Calu3 (cell line): ENCODE measurements at places on chromosomes 1 and 21. TPM values are rescaled to one million over a fixed set of nuclear protein-coding genes. Genes with fewer than 3 reads are reported as not detected.

GRCh38 chr1:43776043-43776761, 68.9 kb downstream of the ST3GAL3 start:
- no peak for DNase-seq

Gene PROK1
- total RNA-seq, result not detected in 2 replicates

DNA sequence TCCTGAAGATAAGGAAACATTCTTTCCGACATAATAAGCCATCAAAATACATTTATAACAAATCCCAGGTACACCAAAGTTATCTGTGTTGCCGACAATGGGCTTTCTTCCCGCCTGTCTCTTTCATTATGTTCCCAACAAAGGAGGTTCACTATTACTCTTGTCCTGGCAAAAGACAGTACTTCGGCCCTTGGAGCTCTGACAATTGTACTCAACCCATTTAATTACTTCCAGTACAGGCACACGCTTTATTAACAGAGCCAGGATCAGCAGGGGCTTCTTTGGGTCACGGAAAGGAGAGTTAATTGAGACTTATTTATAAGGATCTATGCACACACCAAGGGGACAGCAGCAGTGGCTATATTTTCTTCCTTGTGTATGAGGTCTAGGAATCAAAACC, 46.6 kb upstream of the DUSP10 start:
- no peak for DNase-seq

DNA sequence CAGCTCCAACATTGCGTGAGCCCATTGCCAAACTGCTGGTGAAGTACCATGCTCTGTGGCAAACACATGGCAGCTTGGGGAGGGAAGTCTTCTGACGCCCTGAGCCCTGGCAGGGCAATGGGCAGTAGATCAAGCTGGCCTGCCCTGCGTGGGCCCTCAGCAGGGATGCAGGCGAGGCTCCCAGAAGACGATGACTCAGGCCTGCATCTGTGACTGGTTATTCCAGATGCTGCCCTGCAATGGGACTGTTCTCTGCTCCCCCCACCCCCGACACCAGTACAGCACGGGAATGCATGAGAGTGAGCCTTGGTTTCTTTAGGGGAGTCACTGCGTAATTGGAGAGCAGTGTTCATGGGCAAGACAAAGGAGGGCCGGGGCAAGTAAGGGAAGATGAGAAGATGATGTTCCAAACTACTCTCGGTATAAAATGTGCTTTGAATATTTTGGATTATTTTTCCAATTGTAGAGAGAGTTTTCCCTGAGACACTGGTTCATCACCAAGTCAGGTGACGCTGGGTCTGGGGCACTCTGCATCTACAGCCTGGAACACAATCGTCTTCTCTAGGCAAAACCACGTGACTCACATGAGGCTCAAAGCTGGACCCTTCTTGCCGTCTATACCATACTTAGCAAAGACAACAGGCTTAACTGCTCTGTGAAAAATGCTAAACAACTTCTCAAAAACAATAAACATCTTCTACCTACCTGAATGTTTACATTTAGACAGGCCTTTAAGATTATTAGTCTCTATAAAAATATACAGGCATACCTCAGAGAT, 9.0 kb upstream of the C1orf198 start:
- DNase-seq, result no peak

DNA sequence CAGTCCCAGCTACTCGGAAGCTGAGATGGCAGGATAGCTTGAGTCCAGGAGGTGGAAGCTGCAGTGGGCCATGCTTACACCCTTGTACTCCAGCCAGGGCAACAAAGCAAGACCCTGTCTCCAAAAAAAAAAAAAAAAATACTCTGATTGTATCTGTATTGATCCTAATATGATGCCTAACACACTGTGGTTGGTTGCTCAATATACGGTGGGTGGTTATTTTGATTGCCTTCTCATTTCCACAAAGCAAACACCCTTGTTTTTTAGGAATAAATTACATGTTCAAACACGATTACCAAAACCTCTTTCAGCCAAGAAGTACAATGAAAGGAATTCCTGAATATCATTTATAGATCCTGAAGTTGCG, 3.4 kb downstream of the EGLN1 start:
- no peak for DNase-seq

DNA sequence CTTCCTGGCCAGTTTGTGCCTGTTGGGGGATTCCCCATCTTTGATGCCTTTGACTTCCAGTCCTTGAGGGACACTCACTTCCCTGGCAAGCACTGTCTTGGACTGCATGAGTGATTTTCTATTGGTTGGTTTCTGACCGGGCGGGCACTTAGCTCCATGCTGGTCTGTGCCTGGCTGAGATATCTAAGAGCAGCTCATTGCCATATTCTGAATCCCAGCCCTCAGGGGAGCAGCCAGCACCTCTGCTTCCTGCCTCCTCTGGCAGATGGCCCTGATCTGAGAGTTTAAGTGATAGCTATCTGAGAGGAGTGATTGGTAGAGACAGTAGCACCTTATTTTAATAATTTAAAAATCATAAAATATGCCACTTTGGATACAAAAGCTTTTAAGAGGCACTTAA, 52.5 kb downstream of the DISC1 start:
- DNase-seq, result no peak

Gene COPA
- 195 and 208 TPM in 2 replicates for total RNA-seq

GRCh38 chr1:219340796-219341195, 167.1 kb downstream of the LYPLAL1 start:
- DNase-seq, result no peak

DNA sequence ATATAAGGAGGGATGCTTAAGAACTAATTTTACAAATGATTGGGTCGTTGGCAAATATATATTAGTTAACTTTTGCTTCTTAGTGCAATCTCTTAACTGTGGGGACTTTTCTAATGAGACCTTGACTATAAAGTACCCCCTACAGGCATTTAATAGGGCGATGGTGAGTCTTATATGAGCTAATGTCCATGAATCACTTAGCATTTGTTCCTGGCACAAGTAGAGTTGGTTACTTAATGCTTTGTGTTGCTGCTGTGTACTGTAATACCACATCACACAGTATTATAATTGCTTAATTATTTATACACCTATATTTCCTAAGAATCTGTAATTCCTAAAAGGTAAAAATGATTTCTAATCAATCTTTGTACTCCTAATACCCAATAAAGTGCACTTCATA, 25.3 kb upstream of the TMCO1 start:
- no peak for DNase-seq

Gene ICOSLG
- 3.4 and 5.6 TPM in 2 replicates for total RNA-seq

DNA sequence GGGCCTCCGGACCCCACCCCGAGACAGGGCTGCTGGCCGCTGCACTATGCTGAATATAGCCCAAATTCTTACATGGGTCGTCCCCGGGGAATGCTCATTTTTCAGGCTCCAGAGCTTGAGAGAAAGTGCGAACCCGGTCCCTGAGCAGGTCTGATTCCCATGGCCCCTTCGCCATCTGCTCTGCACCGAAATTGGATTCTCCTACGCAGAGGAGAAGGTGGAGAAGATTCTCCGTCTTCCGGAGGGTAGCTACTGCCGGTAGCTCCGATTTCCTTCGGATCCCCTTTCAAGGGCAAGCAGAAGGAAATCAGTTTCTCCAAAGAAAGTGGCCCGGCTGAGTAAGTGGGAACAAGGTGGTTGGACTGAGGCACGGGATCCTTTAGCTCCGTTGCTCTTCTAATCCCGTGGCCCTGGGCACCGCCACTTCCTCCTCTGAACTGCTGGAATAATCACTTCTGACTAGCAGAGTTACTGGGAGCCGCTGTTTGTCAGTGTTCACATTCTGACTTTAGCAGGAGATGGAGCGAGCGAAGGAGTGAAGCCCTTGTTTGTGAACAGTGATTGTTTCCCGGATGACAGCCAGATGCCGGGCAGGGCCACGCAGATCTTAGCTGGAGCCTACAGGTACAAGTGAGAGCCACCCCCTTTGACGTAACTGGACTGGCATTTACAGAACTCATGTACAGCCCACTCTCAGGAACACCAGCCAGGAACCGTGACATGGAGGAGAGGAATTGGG, 1.1 kb upstream of the ZNF496 start:
- no peak for DNase-seq

DNA sequence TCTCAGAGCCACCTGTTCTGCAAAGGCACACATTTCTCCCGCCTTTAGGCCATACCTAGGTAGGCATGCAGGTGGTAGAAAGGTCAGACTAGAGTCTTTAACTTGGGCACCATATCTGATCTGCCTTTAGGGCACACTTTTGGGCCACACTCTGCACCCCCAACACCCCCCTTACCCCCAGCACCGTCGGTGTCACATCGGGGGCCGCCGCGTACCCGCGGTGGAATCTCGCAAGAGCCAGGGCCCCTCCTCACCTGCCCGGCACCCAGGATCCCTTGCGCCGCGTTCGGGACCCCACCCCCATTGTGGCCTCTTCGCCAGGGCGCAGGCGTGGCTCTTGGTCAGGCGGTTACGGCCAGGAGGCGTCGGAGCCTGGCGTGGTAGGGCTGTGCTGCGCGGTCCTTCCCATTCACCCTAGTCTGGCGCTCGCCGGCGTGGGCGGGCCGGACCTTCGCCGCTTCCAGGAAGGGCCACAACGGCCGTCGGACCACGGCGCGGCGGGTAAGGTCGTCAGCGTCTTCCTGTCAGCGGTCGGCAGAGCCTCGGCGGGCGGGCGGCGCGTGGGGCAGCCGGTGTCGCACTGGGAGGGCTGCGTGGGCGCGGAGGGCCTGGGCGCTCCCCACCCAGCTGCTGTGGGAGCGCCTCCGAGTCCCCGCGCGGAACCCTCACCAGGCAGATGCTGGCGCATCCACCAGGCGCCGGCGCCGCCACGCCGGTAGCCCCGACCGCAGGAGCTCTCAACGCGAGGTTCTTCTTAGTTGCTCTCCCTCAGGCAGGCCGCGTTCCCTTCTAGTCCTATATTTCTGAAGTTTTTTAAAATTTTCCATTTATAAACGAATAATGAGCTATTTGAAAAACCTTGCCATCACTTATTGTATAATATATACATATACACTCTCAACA, at the start of gene DNAH14:
DNAH14 (plus strand) TSS at position 341 of the 903 bp plus-strand sequence. CDS start 23,028 bp downstream, outside the sequence.
- DNase-seq, result peak; percentile 96

Gene OR2L5
- not detected in 2 replicates for total RNA-seq

Gene SUSD4
- total RNA-seq, result 7.2 and 9.7 TPM in 2 replicates

- no peak for DNase-seq
These were observed 2.9 kb downstream of the RGS2 start for GRCh38 chr1:192811594-192812239.

Gene BLACAT1
- 14.2 TPM in 2 replicates for total RNA-seq

DNA sequence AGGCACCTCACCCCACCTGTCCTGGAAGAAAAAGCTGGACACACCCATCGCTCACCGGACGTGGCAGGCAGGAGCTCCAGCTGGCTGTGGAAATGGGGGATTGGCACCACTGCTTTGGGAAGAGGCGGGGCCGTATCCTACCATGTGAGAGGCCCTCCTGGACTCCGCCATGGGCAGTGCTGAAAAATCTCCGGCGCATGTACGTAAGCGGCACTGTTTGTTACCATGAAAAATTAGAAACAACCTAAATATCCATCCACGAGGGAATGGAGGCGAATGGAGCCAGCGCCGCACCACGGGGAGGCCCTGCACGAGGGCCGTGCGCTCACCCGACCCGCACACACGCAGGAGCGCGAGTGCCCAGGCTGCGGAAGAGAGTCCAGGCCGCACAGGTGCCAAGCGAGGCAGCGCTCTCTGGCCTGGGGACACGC, 3.1 kb downstream of the KRTAP10-8 start:
- DNase-seq, result no peak

Gene CTSE
- total RNA-seq, result 425 and 457 TPM in 2 replicates

Gene PM20D1
- total RNA-seq, result 0.26 and 0.32 TPM in 2 replicates

- DNase-seq, result no peak
These were observed 19.1 kb upstream of the KCNA10 start for GRCh38 chr1:110538075-110538474.

- no peak for DNase-seq
These were observed 113.6 kb downstream of the NMNAT2 start for GRCh38 chr1:183304440-183305107.

Gene ACTL8
- 0.22 TPM in 1 of 2 replicates, not detected in the other for total RNA-seq

GRCh38 chr1:117609471-117609911, 3.6 kb downstream of the TENT5C start:
- DNase-seq, result no peak

GRCh38 chr1:217534566-217534965, 96.3 kb downstream of the GPATCH2 start:
- DNase-seq, result no peak

DNA sequence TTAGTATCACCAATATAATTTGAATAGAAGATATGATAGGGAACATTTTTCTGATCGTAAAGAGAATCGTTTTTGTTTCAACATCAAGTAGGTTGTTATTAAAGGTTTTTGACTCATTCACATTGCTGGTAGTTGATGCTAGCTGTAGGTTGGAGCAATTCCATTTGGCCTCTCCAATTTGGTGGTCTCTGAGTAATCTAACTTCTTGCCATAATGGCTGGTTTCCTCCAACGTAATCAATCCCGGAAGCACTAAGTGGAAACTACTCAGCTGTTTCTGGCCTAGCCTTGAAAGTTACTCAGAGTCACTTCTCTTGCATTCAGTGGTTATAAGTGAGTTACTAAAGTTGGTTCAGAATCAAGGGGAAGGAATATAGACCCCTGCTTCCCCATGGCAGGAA, 26.0 kb downstream of the RCOR3 start:
- DNase-seq, result no peak

DNA sequence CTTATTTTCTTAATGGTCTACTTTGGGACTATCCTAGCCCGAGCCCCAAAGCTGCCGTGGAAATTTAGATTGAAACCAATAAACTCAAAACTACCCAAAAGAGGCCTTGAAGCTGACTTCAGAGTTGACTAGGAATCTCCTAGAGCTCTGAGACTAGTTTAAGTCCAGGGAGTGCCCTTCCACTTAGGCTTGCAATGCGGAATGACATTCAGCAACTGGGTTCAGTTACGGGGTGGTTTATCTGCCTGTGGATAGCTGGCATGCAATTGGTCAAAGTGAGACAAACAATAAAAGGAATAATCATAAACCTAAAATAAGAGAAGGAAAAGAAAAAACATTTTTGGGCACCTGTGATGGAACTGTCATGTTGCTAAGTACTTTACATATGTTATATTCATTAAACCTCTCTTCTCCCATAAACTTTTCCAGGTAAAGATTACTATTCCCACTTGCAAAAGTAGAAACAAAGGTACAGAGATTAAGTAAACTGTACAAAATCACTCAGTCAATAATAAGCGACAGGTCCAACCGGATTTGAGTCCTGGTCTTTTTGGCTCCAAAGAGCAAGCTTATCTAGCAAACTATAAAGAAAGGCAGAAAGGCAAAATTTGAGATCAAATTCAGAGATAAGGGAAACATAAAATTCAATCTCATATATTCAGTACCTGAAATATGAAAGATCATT, 56.5 kb downstream of the GPATCH2 start:
- DNase-seq, result no peak
